Sciatic nerve (tissue), 2 donors: ENCODE measurements at places on chromosomes 12 and 14.
A peak's percentile ranks its signal among the peaks of the same experiment; 100 is the strongest.

DNA sequence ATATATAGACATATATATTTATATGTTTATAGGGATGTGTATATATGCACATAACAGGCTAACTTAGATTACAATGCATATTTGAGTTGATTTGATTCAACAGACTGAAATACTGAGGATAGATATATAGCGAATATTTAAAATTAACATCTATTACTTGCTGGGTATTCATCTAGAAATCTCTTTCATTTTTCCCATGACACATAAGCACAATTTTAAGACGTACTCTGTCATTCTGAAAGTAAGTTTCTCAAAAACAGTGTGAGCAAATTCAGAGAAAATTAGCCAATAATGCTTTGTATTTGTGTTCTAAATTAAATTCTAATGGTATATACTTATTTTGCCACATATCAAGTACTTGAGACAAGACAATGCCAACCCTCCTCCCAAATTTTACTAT is 907.5 kb upstream of the MDGA2 start:
- no peak for DNase-seq

- peak; percentile 44 for DNase-seq
These were observed 1.6 kb downstream of the BEGAIN start for GRCh38 chr14:100585448-100586152.

GRCh38 chr14:99327458-99328250 is 55.7 kb upstream of the BCL11B start:
- DNase-seq, result peak; percentile 42

DNA sequence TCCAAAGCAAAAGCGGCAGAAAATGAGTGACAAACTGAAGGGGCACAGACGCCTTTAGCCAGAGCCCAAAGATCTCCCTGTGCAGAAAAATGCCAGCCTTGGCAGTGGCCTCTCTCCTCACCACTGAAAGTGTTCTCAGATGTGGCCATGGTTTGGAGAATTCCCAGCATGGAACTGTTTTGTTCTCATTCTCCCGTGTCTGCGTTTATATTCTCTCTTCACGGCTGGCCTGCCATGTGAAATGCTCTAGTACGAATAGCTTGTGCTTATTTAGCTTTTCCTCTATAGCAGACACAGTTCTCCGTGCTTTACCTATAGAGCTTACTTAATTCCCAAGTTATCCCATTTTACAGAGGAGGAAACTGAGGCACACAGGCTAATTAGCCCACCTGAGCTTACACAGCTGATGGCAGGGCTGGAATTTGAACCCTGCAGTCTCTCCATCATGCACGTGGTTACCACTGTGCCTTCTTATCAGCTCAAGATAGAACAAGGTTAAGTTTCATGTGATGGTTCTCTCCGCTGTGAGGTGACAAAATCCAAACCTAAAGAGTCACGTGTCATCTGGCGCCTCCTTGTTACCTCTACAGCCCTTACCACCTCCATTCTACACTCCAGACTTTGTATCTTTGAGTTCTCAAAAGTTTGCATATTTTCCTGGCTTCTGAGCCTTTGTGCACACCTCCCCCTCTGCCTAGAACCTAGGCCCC is 141.6 kb downstream of the GCH1 start:
- no peak for DNase-seq

- no peak for DNase-seq
These were observed 4.3 kb upstream of the APOF start for GRCh38 chr12:56366948-56367347.

GRCh38 chr14:106551265-106551664 is 1024.9 kb downstream of the TMEM121 start:
- DNase-seq, result no peak

- DNase-seq, result no peak
These were observed 13.1 kb downstream of the KRT83 start for GRCh38 chr12:52307836-52308805.

GRCh38 chr12:14576896-14577295 is 9.2 kb upstream of the PLBD1 start:
- DNase-seq, result no peak

- DNase-seq, result peak; percentile 27
These were observed 139.1 kb downstream of the ZFP36L1 start for GRCh38 chr14:68653804-68654203.
